ENCODE measurements at places on chromosomes 13 and 19.

DNA sequence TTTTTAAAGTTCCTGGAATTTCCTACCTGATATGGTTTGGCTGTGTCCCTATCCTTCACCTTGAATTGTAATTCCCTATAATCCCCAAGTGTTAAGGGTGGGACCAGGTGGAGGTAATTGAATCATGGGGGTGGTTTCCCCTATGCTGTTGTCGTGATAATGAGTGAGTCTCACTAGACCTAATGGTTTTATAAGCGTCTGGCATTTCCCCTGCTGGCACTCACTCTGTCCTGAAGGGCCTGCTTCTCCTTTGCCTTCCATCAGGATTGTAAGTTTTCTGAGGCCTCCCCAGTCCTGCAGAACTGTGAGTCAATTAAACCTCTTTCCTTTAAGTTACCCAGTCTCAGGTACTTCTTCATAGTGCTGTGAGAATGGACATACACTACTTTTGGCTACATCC, 298.7 kb downstream of the HS6ST3 start:
- no peak for DNase-seq

DNA sequence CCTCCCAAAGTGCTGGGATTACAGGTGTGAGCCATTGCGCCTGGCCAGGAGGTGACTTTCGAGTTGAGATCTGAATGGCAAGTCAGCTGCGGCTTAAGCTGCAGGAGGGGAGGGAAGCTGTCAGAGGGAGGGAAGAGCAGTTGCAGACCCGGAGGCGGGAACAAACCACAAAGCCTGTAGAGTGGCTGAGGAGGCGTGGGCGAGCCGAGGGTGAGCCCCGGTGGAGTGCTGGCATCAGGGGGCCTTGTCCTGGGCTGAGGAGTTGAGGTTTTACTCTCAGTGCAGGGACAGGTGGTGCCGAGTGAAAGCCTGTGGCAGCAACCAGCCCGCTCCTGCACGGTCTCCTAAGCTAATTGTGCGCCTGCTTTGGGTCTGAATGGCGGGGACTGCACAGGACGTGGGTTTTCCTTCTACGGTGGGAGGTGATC, 24.2 kb downstream of the PPP1R37 start:
- no peak for DNase-seq

DNA sequence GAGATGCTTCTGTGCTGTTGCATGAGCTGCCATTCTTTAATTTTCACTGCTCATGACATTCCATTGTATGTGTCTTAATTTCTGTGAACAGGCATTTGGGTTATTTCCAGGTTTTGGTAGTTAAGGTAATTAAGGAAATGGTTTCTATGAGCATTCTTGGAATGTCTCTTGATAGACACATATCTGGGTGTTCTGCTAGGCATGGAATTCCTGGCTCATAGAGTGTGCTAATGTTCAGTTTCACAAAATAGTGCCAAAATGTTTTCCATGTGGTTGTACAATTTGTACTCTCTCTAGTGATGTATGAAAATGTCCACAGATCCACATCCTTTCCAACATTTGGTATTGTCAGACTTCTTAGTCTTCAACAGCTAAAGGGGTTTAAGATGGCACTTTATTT, 680.9 kb upstream of the SGCG start:
- no peak for DNase-seq

DNA sequence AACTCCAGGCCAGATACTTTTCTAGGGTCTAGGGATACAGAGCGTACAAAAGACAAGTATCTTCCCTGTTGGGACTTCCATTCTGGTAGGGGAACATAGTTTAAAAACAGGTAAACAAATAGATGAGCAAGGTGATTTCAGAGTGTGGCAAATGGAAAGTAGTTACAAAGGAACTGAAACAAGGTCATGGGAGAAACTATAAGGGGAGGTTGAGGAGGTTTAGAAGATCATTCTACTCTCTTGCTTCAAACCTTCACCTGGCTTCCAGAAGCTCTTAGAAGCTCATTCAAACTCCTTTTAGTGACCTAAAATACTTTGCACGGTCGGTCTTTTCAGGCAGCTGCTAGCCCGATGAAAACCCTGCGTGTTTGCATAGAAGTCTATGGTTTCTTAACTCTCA, 9.1 kb downstream of the FFAR2 start:
- no peak for DNase-seq

- no peak for DNase-seq
Measured at GRCh38 chr19:51651216-51651846, 4.7 kb upstream of the SIGLEC14 start.

DNA sequence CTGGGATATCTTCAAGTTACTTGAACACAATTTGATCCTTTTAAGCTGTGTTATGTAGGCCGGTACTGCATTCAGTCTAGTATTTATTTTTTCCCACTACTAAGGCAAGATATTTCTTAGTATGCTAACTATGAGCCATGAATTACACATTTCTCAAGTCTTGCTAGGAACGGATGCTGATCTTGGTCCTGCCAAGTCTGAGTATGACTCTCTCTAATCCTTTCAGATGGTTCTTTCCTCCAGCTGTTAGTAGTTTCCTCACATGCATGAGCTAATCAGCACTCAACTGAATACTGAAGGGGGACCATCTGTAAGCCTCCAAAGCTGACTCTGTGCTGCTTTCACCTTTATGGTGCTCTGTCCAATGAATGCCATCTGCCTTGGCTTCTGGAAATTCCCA, 460.3 kb downstream of the KCTD12 start:
- DNase-seq: peak; percentile 17

- DNase-seq: no peak
Measured at GRCh38 chr13:32830336-32831031, 185.7 kb upstream of the KL start.

DNA sequence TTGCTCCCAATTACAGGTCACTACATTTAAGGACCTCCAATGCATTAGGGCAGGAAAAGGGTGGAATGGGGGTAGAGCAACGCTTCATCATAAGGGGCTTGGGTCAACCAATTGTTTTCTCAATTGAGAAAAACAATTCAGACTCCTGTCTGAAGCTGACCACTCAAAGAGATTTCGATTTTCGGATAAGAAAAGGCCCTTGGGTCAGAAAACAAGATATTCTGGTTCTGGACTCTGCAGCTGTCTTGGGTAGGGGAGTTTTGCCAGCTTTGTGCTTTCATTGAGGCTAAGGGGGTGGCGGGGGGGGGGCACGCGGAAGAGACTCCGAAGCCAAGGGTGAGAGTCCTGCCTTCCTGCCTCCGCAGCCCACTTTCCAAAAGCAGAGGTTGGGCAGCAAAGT, 4.8 kb upstream of the ZNF98 start:
- no peak for DNase-seq

- DNase-seq: no peak
Measured at GRCh38 chr13:98717256-98717655, 35.2 kb downstream of the SLC15A1 start.

GRCh38 chr19:42208612-42209011, 8.9 kb downstream of the DEDD2 start:
- DNase-seq: no peak

DNA sequence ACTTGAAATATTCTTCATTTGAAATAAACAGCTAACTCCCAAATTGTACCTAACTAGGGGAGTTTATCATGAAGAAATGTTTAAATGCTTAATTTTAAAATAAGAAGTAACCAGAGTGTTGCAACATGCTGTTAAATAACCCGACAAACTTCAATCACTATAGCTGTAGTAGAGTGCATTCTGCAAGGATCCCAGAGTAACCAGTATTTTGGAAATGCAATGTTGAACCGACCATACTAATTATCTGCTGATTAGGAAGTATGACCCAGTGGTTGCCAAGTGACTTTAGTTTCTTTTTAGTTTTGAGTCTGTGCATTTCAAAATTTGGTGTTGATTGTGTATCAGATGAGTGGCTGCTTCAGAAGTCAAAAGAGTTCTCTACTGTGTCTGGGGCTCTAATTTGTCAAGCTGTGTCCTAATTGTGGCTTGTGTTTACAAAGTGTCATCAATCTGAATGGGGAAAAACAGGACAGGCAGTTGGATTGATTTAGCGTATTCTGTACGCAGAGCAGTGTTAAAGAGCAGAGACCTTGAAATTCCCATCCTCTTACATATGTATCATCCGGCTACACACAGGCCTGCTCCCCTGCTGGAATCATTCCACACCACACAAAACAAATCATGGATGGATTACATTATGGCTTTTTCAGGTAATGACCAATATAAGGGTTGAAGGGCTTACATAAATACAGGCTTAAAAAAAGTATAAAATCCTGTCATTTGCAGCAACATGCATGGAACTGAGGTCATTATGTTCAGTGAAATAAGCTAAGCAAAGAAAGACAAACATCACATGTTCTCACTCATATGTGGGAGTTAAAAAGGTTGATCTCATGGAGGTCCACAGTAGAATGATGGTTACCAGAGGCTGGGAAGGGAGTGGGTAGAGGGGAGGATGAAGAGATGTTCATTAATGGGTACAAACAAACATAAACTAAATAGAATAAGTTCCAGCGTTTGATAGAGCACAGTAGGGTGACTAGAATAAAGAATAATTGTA, 351.5 kb downstream of the KLF12 start:
- DNase-seq: no peak

GRCh38 chr19:40707615-40708014, 9.1 kb downstream of the COQ8B start:
- no peak for DNase-seq

DNA sequence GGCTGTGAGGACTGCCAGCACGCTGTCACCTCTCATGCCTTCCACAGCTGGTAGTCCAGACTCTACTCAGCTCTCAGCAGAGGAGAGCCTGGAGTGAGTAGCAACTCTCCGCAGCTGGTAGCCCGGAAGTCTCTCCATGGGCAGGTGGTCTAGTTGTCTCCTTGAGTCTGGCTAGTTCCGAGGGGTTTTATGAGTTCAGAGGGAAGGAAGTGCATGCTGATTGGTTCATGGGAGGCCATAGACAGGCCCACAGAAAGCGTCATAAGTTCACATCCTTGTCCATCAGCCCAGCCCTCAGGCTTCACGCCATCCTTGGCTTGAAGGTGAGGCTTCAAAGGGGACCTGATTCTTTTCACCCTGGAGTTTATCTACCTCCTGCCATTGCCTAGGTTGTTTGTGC, 2662.4 kb upstream of the PCDH20 start:
- DNase-seq: no peak

GRCh38 chr19:37572203-37572602, 22.4 kb downstream of the ZNF571 start:
- no peak for DNase-seq

DNA sequence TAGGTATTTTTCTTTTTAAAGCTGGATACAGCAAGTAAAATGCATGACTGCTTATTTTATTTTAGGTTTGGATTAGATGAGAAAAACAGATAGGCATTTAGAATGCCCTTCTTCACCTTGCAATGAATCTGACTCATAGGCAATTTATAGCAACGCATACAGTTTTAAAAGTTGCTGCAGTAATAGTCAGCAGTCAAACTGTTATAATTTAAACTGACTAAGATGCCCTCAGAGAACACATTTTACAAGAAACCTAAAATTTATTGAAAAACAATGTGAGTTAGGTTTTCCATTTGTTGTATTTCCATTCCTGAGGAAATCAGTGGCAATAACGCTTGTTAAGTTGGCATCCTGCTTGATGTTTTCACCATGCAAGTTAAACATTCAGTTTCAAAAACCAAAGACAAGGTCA, 1128.2 kb upstream of the PCDH9 start:
- no peak for DNase-seq

DNA sequence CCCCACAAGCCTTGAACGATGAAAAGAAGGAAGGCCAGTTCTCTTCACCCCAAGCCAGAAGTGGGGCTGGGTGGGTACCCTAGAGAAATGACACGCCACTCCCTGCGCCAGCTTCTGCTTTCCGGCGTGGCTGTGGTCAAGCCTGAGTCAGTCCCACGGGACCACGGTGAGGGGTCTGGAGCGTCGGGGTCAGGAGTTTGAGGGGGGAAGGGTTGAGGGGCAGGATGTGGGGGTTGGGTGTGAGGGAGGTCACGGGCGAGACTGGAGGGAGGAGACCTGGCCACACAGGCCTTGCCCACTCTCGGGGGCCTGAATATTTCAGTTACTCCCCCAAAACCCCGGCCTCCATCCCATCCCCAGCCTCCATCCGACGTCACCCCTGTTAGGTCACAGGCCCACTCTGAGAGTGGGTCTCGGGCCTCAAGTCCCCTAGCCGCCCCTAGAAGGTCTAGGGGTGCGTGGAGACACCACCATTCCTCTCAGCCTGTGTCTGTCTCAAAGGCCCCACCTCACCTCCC, 500 bp upstream of the IFI30 start:
- no peak for DNase-seq

- no peak for DNase-seq
Measured at GRCh38 chr13:60363288-60363687, 33.7 kb upstream of the TDRD3 start.

DNA sequence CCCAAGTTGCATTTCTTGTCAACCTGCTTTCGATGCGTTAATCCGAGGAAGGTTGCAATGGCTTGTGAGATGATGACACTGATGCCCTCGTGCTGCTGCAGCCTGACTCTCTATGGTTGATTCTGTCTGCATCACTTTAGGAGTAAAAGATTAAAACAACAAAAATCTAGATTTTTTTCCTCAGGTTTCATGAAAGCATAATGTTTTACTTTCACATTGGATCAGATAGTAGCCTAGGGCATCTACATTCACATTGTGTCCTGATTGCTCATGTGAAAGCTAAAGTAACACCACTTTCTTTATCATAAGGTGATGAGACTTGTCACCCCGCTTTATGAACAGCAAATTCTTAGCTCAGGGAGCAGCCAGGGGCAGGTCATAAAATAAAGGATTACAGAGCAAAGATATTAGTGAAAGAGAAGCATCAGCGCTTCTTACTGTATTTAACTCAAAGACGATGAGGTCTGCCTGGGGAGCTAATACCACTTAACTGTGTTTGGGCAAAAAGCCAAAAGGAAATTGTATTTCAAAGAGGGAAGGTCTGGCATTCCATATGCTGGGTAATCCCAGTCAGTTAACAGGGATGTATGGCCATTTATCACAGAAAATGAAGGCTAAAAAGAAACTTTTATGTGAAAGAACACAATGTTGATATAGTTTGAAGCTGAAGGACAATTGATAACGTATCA, 270.5 kb downstream of the GPC6 start:
- no peak for DNase-seq

DNA sequence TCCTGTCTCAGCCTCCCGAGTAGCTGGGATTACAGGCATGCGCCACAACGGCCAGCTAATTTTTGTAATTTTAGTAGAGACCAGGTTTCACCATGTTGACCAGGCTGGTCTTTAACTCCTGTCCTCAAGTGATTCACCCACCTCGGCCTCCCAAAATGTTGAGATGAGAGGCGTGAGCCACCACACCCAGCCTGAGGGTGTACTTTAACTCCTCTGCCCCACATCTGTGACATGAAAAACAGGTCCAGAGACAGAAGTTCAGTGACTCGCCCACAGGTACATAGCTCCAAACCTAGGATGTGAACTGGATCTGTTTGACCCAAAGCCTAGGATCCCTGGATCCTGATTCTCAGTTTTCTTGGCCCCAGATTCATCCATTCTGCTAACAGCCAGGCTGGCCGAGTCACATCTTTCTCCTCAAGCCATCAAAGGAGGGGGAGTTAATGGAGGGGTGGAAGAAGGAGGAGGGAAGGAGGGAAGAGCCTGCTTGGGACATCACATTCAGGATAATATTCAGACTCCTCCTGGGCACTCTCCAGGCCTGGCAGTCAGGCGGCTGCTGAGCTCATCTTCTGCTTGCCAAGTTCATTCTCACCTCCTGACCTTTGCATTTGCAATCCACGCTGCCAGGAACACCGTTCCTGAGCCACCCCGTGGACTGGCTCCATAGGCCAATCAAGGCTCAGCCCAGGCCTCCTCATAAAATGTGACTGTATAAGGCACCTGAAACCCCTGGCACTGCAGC, 3.1 kb downstream of the SPC24 start:
- no peak for DNase-seq

Data from AG09309 (cell line).